HepG2 (cell line): ENCODE measurements at places on chromosomes 7 and 10.

DNA sequence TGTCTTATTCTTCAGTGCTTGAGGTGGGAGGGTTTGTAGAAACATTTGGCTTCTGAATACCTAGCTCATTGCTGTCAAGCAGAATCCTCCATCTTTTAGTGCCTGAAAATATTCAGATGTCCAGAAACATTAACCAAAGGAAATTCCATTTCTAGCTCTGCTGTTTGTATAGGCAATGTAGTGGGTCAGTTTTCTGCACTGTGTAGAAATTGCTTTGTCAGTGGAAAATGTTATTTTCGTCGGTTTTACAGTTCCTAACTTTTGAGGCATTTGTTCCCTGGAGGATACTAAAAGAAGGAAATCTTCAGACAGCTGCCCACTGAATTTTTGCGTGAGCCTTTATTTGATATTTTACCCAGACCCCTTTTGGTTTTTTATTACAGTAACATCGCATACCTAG lies 143.4 kb downstream of the TPST1 start:
- DNase-seq: no peak

GRCh38 chr10:102704915-102705314 lies 9.3 kb downstream of the ARL3 start:
- peak; percentile 25 for DNase-seq

- no peak for DNase-seq
Measured at GRCh38 chr10:19097151-19097550, 48.5 kb downstream of the MALRD1 start.

GRCh38 chr10:97575127-97575668 lies 2.6 kb downstream of the ANKRD2 start:
- no peak for DNase-seq

DNA sequence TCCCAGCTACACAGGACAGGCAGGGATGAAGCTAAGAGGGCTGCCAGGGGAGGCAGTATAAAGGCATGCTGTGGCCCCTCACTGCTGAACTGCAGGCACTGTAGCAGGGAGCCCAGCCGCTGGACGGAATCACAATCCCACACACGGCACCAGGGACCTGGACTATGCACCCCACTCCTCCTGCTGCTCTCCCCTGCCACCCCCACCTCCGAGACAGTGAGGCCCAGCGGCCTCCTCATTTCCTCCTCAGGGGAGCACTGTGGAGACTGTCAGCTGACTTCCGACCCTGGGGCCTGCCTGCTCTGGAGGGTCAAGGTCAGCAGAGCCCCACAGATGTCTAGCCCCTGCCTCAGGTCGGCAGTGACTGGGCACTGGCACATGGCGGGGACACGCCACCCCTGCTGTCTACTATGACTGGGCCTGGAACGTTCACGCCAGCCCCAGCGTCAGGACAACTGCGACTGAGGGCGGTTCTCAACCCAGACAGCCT lies 92.7 kb downstream of the FAM53B start:
- DNase-seq: peak; percentile 21

GRCh38 chr7:130279286-130279685 lies 12.6 kb downstream of the CPA2 start:
- no peak for DNase-seq
